Stimulated activated CD4-positive, alpha-beta T cell treated with anti-CD3 and anti-CD28 coated beads, TNF-alpha, amount 100 ng/mL, for 1 hour (primary cell): ENCODE measurements at places on chromosomes 12 and 14.
A peak's percentile ranks its signal among the peaks of the same experiment; 100 is the strongest.

- DNase-seq: no peak
Observed at GRCh38 chr14:101494826-101495225, 66.5 kb upstream of the DIO3 start.

- no peak for DNase-seq
Observed at GRCh38 chr12:50786498-50787231, 22.8 kb downstream of the ATF1 start.

DNA sequence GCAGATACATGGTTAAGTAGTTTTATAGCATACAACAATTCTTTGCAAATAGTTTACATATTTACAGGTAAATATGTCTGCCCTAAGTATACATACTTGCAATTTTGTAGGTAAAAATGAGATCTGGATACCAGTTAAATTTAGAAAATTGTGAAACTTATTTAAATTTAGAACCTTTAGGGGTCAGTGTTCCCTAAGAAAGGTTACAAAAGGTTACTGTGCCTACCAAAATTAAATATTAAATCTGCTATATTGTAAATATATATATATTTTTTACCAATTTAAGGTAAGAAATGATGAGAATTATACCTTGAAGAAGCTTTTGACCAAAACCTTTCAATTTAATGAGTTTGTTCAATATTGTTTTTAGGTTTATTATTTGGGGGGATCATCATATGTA is 54.0 kb downstream of the MIPOL1 start:
- no peak for DNase-seq

GRCh38 chr14:53516261-53516774 is 363.2 kb upstream of the DDHD1 start:
- DNase-seq: no peak

GRCh38 chr12:118175823-118176447 is 40.0 kb downstream of the PEBP1 start:
- no peak for DNase-seq

GRCh38 chr12:623865-624372 is 39.3 kb downstream of the NINJ2 start:
- no peak for DNase-seq

GRCh38 chr12:38149395-38150073 is 167.0 kb upstream of the ALG10B start:
- DNase-seq: no peak

- DNase-seq: peak; percentile 44
Observed at GRCh38 chr12:56593909-56594621, 36.1 kb downstream of the BAZ2A start.

DNA sequence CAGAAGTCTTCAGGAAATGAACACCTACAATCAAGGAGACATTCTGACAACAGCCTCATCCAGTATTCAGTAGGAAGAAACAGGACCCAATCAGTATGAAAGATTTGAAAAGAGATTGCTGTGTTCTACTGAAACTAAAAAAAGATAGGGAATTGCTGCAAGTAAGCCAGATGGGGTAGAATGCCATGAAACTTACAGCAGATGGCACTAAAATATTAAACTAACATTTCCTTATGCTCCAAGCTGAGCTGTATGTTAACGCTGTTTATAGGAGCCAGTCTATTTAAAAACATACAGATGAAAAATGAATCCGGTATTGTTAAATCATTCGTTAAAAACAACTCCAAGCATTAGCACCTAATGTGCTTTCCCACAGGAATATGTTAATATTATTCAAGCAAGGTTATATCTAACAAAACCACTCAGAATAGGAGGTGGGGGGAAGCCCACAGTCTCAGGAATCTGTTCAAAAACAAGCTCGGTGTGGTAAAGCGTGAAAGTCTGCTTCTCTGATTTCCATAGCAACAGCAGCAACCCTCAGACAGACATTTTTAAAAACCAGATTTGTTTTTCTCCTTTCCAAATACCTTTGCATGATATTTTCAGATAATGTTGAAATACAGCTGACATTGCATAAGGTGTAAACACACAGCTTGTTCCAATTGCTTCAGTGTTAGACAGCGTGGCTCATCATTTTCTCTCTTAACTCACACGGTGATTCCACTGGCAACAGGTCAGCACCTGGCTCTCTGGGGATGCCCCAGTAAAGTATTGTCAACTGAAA is 131.4 kb upstream of the CCDC175 start:
- DNase-seq: no peak

GRCh38 chr12:45974171-45974719 is 16.1 kb downstream of the SCAF11 start:
- DNase-seq: no peak

- DNase-seq: no peak
Observed at GRCh38 chr14:59776468-59776867, 94.1 kb downstream of the RTN1 start.

DNA sequence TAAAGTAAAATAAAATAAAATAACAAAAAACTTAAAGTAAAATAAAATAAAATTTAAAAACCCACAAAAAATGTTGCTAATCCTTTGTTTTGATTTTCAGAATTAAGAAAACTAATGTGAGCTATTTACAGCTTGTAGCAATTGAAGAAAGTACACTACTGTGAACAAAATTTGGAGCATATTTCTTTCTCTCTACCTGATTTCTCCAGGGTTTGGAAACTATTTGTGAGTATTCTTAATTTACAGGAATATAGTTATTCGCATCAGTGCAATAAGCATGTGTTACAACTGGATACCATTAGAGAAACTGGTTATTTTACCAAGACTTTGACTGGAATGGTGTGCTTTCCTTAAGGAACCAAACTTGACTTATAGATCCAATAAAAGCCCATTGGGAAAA is 86.1 kb upstream of the CNOT2 start:
- DNase-seq: no peak

GRCh38 chr12:41557344-41557743 is 369.2 kb downstream of the PDZRN4 start:
- no peak for DNase-seq

DNA sequence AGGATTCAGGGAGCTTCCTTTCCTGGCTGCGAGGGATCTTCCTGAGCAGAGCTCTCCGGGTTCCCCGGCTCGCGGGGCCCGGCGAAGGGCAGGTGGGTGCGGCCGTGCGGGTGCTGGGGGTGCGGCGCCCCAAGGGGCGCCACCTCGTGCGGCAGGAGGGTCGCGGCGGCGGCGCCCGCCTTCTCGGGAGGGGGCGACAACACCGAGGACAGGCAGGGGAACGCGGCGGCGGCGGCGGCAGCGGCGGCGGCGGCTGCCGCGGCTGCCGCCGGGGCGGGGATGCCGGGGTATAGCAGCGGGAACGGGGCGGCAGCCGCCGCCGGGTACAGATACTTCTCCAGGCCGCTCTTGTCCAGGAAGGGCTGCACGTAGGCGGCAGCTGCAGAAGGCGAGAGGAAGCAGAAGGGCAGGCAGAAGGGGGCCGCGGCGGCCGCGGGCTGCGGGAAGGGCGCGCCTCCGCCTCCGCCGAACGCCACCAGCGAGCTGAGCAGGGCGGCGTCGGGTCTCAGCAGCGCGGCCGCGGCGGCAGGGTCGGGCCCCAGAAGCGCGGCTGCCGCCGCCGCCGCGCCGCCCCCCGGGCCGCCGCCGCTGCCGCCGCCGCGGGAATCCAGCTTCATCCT is 2.7 kb downstream of the BHLHE41 start:
- no peak for DNase-seq

GRCh38 chr12:114425031-114425626 is 19.2 kb upstream of the TBX5 start:
- DNase-seq: no peak

DNA sequence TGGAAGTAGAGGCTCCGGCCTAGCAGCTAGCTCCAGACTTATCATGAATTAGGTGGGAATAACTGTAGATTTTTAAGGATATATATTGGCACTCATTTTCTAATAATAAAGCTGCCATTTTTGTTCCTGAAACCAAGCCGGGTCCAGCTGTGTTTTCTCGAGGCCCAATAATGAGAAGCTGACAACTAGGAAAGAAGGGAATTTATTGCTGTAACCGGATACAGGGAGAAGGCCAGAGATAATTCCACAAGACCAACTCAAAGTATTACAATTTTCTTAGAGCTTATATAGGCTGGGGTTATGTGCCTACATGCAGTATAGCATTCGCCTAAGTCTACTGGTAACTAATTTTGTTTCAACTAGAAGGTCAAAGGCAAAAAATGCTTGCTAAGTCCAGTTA is 122.3 kb upstream of the FBXO33 start:
- no peak for DNase-seq

DNA sequence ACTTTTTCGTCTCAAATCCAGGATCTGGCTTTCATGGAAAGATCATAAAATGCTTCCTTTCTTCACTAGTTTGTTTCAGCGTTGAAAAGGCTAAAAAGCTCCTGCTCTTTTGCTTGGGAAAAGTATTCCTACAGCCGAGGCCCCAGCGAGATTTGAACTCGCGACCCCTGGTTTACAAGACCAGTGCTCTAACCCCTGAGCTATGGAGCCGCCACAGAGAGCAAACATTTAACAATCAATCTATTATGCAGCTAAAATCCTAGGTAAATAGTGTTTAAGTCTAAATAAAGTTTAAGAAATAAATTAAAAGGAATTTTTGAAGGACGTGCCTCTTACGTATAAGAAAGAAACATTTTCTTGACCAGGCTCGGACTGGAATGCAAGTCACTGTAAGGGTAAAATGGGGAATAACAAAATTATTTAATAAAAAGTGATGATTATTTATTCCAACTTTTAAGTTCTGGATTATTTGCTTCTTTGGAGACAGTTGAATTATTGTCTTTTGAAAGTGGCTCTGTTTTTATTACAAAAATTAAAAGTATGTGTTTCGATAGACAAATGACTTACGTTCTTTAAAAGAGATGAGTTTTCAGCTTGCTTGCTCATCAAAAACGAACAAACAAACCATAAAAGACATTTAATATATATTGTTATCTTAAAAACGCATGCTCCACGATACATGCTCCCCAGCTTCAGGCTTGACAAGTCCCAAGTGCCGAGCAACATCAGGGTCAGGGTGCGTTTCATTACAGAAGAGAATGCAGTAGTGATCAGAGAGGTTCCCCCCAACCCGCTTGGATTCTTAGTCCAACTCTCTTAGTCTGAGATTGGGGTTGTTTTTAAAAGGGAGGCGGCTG is 10.2 kb downstream of the OR6S1 start:
- peak; percentile 21 for DNase-seq
